ENCODE measurements at places on chromosomes 1 and 21.
A peak's percentile ranks its signal among the peaks of the same experiment; 100 is the strongest.

- DNase-seq = no peak
Observed at GRCh38 chr1:12039164-12039525, 19.8 kb downstream of the MIIP start.

GRCh38 chr1:212641956-212642355 lies 33.4 kb downstream of the ATF3 start:
- DNase-seq = no peak

DNA sequence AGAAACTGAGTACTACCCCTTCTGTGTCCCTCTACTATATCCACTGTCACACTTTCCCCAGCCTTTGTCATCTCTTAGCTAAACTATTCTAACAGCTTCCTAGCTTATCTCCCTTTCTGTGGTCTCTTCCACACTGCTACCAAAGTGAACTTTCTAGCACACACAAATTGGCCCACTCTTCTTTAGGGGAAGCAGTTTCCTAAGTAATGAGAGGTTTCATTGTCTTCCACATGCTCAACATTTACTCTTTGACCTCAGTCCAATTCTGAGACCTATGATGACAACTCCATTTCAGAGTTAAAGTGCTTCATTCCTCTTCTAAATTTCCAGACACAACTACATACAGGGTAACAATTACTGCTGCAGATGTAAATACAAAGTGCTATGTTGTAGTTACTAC lies 32.9 kb downstream of the SCYL3 start:
- no peak for DNase-seq

DNA sequence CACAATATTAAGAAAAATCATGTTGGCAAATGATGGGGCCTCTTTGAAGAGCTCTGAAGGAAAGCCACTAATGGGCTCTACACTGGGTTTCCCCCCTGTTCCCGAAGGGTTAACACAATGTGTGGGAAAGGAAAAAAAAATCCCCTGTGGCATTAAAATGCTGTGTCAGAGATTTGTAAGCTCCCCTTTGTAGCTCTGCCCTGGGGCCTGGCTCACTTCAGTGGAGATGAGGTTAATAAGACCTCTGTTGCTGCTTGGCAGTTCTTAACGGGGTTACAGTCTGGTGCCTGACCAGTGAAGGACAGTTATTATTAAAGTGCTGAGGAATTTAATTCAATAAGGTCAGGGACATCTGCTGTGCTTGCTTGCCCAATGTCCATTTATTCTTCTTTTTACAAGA lies 129.7 kb upstream of the UBE2U start:
- no peak for DNase-seq

- DNase-seq = no peak
Observed at GRCh38 chr1:89670163-89670562, 37.2 kb downstream of the LRRC8C start.

GRCh38 chr1:45246760-45247159 lies 40.4 kb upstream of the ZSWIM5 start:
- no peak for DNase-seq

GRCh38 chr1:226754793-226755533 lies 15.9 kb upstream of the ITPKB start:
- no peak for DNase-seq

DNA sequence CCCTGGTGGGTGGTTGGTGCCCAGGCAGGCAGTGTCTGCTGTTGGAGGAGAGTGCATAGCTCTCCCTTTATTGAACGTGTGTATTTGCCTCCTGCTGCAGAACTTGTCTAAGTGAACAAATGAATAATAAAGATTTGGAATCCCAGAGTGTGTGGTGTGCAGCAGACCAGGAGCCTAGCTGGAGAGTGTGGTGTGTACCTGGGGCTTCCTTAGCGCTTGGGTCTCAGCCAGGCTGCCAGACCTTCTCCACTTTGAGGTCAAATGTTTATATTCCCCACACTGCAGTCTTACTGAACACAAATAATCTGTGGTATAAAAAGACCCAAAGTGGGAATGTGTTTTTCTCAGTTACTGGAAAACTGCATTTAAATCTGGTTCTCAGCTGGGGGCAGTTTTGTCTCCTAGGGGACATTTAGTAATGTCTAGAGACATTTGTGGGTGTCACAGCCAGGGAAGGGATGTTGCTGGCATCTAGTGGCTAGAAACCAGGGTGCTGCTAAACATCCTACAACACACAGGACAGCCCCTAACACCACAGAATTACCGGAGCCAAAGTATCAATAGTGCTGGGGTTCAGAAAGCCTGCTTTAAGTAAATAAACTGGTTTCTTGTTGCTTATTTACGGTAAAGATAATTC lies 23.6 kb downstream of the SLC37A1 start:
- no peak for DNase-seq

- no peak for DNase-seq
Observed at GRCh38 chr21:46092811-46093667, 4.9 kb upstream of the COL6A2 start.

DNA sequence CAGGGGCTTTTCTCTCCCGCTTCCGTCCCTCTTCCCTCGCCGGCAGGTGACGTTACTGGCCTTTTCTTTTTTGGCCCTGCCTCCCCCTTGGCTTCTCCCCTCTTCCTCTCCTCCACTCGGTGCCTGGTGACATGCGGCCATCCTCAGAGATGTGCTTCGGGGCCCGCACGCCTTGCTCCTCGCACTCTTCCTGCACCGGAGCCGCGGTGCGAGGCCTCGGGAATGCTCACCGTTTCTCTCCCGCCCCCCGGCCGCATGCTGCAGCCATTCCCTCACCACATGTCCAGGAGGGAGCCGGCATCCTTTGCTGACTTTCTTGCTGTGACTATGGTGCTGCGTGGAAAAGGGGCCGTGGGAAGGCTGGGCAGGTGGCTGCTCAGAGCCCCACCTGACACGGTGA lies 39.3 kb downstream of the PDE9A start:
- no peak for DNase-seq

GRCh38 chr1:7983086-7983778 lies 21.7 kb downstream of the PARK7 start:
- no peak for DNase-seq

- no peak for DNase-seq
Observed at GRCh38 chr1:237583756-237584155, 307.0 kb downstream of the ZP4 start.

DNA sequence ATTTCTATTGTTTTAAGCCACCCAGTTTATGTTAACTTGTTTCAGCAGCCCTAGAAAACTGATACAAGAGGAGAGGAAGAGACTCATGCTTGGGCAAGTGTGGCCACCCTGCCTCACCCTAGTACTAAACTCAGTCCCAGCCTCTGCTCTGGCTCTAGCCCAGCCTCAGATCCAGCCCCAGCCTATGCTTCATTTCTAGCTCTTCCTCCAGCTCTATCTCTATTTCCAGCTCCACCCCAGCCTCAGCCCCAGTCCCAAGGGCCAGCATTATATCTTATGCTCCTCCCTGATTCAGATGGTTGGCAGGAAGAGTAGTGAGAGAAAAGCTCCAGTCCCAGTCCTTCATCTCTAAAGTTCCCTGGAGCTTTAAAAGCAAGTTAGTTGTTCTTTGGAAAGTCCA lies 535.5 kb downstream of the PTPRC start:
- DNase-seq = no peak

- no peak for DNase-seq
Observed at GRCh38 chr1:20233394-20233793, 47.1 kb upstream of the PLA2G2C start.

GRCh38 chr1:43348809-43349593 lies 9.8 kb upstream of the CDC20 start:
- DNase-seq = peak; percentile 94

- no peak for DNase-seq
Observed at GRCh38 chr1:97424209-97424608, 496.6 kb downstream of the DPYD start.

- DNase-seq = no peak
Observed at GRCh38 chr1:109807402-109807801, 43.7 kb upstream of the EPS8L3 start.

DNA sequence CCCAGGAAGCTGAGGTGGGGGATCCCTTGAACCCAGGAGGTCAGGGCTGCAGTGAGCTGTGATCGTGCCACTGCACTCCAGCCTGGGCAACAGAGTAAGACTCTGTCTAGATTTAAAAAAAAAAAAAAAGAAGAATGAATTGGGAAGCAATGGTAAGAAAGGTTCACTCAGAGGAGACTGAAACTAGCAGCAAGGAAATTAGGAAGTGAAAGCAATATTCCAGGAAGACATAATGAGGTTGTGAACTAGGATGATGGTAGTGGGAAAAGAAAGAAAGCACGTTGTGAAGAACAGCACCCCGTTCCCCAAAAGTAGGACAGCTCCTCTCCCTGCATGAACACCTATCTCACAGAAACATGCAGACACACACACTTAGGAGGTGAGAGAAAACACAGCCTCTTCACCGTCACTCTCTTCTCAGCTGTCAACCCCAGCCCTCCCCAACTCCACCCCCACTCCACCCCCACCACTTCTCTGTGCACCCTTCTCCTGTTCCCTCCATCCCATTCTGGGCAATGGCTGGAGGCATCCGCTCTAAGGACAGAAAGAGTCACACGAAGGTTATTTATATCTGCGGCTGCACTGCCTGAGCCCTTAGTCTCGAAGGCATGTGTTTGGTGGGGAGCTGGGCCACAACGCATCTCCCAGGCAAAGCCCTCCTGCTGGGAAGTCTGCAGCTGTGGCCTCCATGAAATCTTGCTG lies 101.8 kb upstream of the LPGAT1 start:
- DNase-seq = no peak

DNA sequence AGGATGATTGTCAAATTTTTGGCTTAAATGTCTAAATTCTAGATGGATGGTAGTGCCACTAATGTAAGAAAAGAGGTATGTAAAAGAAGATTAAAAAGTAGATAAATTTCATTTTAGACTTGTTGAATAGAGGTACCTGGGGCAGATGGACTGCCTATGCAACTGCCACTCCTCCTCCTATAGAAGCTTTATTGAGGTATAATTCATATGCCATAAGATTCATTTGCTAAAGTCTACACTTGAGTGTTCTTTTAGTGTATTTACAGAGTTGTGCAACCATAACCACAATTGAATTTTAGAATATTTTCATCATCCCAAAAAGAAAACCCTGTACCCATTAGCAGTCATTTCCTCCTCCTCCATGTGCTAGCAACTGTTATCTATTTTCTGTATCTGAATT lies 70.6 kb downstream of the FNBP1L start:
- DNase-seq = no peak

DNA sequence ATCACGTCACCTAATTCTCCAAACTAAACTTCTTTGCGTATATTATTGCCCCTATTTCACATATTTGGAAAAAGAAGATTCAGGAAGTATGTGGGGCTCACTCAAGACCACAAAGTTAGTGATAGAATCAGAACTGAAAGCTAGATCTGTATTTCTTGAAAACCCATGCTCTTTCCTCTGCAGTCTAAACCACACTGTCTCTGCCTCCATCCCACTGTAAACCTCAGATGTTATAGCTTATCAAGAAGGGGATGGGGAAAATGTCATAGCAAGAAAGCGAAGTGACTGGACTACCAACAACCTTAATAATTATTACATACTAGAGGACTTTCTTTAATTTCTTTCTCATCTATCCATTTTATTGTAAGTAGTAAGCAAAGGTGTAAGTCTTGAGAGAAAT lies 257.7 kb upstream of the SGIP1 start:
- DNase-seq = no peak

- DNase-seq = no peak
Observed at GRCh38 chr21:15564907-15565306, 164.9 kb upstream of the USP25 start.

DNA sequence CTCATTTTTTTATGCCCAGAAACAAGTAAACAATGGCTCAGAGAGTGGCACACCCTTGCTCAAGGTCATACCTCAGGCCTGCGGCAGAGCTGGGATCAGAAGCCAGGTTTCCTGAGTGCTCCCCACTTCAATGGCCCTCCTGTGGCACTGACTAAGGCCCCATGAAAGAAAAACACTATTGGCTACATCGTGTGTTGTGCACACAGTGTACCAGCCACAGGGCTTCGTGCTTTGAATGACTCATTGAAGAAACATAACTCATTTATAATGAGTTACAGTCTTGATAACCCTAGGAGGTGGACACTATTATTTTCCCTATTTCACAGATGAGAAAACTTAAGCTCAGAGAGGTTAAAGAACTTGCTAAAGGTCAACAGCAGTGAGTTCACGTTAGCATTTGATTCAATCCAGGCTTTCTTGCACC lies 91.2 kb downstream of the TRABD2B start:
- no peak for DNase-seq

DNA sequence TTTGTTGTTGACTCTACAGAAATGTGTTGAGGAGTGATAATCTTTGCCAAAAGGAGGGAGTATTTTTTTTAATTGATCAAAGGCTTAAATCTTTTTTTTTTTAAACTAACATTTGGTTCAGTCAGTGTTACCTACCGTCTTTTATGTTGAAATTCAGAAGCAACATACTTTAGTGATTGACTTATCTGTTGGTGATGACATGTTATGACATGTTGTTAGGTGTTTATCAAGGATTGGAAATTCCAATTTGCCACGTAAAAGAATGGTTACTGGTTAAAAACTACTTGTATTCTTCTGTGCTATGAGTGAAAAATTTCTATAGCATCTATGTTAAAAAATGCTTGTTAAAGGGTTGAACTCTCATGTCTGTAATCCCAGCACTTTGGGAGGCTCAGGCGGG lies 61.2 kb downstream of the DNM3 start:
- DNase-seq = no peak

GRCh38 chr1:173002891-173003838 lies 47.6 kb downstream of the TNFSF18 start:
- DNase-seq = no peak

- no peak for DNase-seq
Observed at GRCh38 chr1:85396194-85396593, 68.8 kb downstream of the DDAH1 start.

DNA sequence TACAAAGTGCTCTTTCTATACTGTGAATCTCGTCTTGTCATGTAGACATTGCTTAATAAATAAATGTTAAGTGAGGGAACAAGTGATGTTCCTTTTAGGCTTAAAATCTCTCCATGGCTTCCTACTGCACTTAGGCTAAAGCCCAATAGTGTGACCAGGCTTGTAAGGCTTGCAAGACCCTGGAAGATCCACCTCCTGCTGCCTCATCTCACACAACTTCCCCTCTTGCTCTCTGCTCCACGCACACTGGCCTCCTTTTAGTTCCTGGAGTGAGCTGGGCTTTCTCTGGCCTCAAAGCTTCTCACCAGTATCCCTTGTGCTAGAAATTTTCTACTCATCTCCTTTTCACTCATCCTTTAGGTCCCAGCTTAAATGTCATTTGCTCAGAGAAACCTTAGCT lies 41.5 kb upstream of the DIPK1A start:
- DNase-seq = no peak

- no peak for DNase-seq
Observed at GRCh38 chr1:33916786-33917185, 52.9 kb downstream of the HMGB4 start.

DNA sequence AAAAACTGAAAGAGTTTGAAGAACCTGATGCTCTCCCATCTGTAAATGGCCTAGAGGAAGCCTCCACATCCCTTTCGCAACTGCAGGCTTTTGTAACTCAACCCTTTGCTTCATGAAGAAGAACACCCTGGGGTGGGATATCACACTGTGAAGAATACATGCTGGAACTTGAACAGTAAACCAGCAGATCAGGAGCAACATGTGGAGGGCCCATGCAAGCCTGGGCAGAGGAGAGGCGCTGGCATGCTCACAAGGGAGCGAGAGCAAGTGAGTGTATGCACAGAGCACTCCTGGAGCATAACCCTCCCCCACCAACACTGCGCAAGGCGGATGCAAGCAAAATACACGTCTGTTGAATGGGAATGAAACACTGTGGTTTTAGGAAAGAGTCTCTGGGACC lies 24.6 kb upstream of the SPAG17 start:
- no peak for DNase-seq

All from type B pancreatic cell (in vitro differentiated cells).